NCI-H226 (cell line): ENCODE measurements at places on chromosomes 1 and 21.

DNA sequence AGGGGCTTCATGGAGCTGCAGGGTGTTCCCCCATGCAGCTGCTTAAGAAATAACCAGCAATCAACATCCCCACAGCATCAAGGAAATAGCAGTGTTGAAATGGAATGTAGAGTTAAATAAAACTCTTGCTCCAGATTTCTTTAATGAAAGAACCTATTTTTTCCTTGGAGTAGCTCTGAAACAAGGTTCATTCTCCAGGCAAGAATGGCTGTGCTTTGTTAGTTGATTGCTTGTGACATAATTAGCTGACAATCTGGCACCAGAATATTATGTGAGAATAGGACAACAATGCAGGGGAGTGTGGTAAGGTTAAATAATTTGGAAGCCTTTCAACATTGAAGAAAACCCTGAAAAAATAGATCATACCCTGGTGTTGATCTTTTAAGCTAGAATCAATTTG is 254.2 kb upstream of the RRP15 start:
- DNase-seq = no peak

GRCh38 chr1:162074276-162075005 is 5.0 kb downstream of the NOS1AP start:
- DNase-seq = peak; percentile 65

DNA sequence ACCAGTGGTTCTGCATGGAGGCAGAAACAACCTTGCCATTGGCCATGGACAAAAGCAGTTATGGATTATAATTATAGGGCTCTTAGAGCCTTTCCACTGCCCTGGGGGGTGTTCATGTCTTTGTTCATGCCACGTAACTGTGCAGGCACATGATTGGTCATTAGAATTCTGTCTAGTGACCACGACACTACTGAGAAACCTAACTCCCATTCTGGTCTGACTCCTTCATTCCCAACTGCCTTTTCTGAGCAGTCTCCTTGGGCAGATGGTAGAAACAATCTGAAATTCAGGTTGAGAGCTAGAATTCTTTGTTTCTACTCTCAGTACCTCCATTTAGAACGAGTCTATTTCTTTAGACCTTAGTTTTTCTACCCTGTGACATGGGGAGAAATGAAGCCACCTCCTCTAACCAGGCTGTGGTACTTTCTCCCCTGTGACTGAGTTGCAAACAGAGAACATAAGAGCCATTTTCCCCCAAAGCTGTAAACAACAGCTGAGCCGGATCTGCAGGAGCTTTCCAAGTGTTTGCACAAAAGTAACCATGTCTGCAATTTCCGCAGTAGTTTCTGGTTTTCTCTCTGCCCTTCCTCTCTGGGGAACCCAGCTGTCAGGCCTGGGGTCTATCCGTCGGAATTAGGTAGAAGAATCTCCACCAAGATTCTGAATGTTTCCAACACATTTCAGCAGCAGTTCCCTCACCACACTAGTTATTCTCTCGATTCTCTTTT is 37.7 kb upstream of the IPO9 start:
- DNase-seq = no peak

DNA sequence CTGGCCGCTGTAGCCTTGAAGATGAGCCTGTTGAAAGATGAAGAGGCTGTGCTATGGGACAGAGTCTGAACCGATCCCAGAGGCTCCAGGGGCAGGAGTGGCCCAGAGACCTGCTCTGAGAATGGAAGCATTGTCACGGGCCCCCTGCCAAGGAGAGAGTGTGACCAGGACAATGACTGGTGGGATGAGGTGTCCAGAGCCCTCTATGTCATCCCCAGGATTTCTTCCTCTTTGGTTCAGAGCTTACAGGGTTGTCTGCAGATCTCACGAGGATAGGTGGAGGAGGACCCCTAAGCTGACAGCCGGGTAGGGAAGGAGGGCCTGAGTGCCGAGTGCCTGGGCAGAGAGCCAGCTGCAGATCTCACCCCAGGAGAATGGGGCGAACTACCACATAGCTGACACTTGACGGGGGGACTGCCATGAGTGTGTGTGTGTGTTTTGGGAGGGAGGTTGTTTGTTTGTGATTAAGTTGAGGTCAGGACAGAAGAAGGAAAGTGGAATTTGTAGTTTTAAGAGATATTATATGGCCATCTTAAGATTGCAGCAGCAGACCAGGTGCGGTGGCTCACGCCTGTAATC is 25.4 kb downstream of the PIK3CD start:
- DNase-seq = peak; percentile 39

DNA sequence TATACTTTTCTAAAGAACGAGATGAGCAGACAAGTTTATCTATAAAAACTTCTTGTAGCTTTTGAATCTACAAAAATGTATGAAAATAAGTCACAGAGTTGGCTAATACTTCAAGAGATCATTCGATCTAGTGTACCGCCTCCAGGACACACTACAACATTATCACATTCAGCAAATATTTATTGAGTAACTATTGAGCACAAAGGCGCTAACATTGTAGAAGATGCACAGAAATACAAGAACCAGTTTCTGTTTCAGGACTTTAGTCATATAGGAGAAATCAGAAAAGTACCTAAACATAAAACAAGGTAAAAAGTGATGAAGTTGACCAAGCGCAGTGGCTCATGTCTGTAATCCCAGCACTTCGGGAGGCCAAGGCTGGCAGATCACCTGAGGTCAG is 20.6 kb downstream of the WASF2 start:
- no peak for DNase-seq

DNA sequence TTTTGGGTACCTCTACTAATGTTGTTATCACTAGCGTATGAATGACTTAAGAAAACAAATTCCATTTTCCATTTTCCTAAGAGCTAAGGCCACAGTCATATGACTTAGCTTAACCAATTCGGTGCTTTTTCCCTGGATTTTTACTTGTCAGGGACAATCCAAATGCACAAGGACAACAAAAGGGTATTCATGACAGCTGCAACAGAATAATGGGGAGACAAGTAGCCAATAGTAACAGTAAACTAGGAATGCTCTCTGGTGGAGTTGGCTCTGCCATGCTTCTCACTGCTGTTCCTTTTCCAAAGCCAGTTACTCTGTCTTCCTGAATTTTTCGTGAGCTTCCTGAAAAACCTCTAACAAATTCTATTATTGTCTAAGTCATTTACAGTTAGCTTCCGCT is 52.9 kb downstream of the LRRIQ3 start:
- no peak for DNase-seq

DNA sequence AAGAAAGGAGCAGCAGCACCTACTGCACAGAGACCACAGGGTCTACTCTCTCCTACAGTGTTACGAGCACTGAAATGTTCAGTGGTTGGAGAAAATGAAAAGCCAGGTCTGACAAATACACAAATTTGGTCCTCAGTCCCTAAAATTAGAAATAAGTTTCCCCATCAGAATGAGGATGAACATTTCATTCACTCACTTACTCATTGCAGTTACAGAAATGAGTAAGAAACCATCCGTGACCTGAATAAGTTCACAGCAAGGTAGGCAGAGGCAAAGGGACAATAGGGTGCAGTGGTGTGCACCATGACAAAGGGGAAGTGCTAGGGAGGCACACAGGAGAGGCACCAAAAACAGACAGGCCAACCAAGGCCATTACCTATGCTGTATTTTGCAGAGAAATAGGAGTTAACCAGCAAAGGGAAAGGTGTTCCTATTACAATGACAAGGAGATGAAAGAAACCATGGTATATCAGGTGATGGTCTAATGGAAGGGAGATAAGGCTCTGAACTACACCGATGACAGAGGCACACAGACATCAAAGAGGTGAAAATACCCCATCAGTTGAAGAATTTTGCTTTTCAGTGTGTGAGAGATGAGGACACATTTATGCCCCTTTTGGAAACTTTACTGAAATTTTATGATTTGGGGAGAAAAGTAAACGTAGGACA is 29.4 kb downstream of the VAV3 start:
- no peak for DNase-seq

GRCh38 chr1:225156254-225156653 is 226.8 kb downstream of the DNAH14 start:
- no peak for DNase-seq

- DNase-seq = no peak
Observed at GRCh38 chr1:232123775-232124659, 497.4 kb downstream of the DISC1 start.

DNA sequence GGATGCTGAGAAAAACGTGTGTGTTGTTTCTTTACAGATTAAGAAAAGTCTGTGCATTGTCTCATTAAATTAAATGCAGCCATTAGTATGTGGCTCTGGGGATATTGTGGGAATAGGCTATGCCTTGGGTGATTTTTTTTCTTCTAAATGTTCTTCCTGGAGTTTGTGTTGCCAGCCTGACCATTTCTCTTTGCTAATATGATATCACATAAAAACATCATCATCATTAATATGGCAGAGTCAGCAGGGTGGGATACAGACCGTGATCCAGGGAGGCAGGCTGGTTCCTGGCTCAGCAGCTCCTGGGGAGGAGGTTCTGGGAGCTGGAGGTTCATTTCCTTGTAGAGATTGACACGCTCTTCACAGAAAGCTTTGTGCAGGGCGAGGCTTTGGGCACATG is 60.7 kb upstream of the SELENON start:
- DNase-seq = no peak

GRCh38 chr1:83060221-83060620 is 938.7 kb downstream of the TTLL7 start:
- DNase-seq = peak; percentile 16

GRCh38 chr1:151867321-151867720 is 13.8 kb upstream of the THEM5 start:
- DNase-seq = peak; percentile 11

DNA sequence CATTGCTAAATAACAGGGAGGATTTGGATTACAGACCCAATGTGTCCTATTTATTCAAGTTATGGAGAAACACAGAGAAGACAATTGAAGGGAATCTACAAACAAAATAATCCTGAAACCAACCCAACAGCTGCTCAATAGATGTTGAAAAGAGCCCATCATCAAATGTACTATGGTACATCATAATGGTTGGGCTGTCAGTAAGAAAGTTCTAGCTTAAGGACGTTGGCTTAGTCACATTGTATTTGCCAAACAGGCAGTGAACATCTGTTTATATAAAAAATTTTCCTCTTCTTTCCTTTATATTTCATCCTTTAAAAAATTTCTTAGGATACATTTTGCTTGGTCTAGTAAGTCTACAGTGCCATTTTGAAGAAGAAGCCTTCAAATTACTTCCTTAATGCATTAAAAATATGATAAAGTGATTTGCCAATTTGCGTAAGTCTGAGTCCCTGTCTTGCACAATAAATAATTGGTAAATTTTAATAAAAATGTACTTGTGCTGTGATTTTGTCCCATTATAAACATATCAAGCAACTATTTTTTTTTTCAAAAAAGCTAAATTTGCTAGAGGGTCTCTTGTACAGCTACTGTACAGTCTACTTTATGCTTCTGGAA is 14.4 kb downstream of the MAP3K7CL start:
- no peak for DNase-seq

- DNase-seq = no peak
Observed at GRCh38 chr1:92340154-92340553, 41.3 kb downstream of the RPAP2 start.

DNA sequence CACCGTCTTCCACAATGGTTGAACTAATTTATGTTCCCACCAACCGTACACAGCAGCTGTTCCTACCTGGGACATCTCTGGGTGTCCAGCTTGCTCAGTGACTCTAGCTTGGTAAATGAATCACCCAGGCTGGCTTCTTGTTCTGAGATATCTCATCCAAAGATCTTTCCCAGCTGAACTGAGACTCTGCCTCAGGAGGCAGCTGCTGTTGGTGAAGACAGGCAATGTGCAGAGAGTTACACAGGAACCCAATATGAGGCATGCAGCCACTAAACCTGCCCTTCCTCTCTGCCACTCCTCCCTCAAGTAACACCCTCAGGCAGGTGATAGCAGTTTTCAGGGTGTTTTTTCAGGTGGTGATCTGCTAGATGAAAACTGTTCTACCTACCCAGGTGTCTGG is 14.0 kb upstream of the FOXO6 start:
- DNase-seq = no peak

- peak; percentile 84 for DNase-seq
Observed at GRCh38 chr21:46294647-46295176, 8.6 kb downstream of the YBEY start.

GRCh38 chr1:23062271-23062670 is 43.0 kb downstream of the KDM1A start:
- no peak for DNase-seq

DNA sequence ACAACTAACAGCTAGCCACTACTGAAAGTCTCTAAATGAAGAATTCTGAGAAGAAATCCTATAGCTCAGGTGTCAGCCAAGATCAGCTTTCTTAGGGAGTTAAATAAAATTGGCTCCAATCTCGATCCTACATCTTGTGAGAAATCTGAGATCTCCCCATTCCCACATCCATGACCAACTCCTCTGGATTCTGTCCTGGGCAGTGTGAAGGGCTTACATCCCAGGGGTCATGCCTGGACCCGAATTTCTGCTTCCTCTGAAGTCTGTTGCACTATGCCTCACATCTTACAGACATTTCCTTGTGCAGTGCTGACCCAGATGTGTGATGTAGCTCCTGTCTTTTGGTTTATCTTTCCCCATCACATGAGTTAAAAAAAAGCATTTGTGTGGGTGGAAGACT is 4.8 kb upstream of the TNN start:
- no peak for DNase-seq

- peak; percentile 29 for DNase-seq
Observed at GRCh38 chr21:44924606-44925377, 4.1 kb upstream of the ITGB2 start.

DNA sequence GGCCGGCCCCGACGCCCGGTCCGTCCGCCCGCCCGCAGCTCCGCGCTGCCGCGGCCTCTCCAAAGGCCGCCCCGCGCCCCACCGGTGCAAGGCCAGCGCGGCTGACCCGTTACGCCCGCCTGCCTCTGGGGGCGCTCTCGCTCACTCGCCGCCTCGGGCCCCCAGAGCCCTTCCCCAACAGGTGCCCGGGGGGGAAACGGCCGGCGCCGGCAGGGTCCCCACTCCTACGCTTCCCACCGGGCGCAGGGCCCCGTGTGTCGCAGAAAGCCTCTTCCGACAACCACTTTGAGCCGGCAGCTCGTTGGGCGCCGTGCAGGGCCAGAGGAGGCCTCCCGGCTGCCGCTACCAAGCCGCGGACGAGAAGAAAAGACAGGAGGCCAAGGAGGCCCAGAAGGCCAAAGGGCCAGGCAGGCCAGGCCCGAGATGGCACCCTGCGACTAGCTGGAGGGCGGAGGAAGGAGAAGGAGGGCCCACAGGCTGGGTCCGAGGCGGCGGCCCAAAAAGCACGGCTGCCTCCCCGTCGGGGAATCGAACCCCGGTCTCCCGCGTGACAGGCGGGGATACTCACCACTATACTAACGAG is 64.9 kb upstream of the FCGR2A start:
- DNase-seq = peak; percentile 77
